ENCODE measurements at places on chromosomes 1 and 21.

DNA sequence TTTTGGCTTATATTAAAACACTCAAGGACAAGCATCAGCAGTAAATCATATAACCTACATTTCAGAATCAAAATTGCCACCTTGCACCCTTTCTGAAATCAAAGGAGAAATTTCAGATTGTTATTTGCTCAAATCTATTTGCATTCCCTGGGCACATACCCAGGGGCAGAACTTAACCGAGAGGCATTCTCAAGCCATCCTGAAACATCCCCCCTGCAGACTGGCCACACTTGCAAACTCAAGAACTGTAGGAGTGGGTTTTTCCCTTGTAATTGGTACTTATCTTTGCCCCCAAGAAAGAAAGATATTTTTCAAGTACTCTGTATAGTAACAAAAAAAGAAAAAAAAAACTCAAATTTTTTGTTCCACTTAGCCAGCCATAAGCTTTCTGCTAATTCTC, 213.6 kb upstream of the ESRRG start:
- DNase-seq, result no peak

GRCh38 chr1:36091141-36091540, 2.4 kb downstream of the ADPRS start:
- no peak for DNase-seq

GRCh38 chr1:202069662-202070061, 53.1 kb upstream of the GPR37L1 start:
- no peak for DNase-seq

- no peak for DNase-seq
Measured at GRCh38 chr1:54973205-54973921, 7.1 kb upstream of the TMEM61 start.

Data from stimulated activated CD4-positive, alpha-beta T cell treated with anti-CD3 and anti-CD28 coated beads, TNF-alpha, amount 100 ng/mL, for 48 hours (primary cell).